ENCODE measurements at places on chromosomes 11 and 22.

DNA sequence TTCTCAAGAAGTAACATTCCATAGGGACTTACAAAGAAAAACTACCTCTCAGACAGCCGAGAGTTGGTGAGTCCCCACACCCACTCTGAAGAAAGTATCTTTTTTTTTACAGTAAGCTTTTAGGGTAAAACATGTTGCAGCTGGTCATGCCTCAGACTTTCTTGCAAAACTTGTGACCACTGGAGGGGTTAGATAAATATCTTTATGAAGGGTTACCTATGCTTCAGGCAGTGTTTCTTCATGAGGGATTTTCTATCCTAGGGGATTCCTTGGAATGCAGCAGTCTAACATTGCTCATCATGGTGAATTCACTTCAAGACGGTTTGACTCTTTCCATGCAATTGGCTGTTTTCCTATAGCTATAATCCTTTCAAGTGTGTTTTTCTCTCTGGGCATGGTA, 20.8 kb upstream of the SNX19 start:
- DNase-seq, result no peak

GRCh38 chr22:49543876-49544275, 283.8 kb downstream of the BRD1 start:
- no peak for DNase-seq

- DNase-seq, result no peak
These were observed 53.5 kb downstream of the TUG1 start for GRCh38 chr22:31022516-31022915.

GRCh38 chr11:25710975-25711374, 621.0 kb upstream of the ANO3 start:
- DNase-seq, result no peak

GRCh38 chr22:48666620-48667019, 1161.1 kb downstream of the BRD1 start:
- no peak for DNase-seq
